ENCODE measurements at places on chromosomes 7 and 10. TPM values are rescaled to one million over a fixed set of nuclear protein-coding genes. Genes with fewer than 3 reads are reported as not detected.

- no peaks in the 10 kb centered on the region for H3K27me3 ChIP-seq
- no peak overlapping the region for H3K4me3 ChIP-seq
- no peaks in the 10 kb centered on the region for H3K36me3 ChIP-seq
- DNase-seq = peak; percentile 47
Measured at GRCh38 chr10:23081221-23081750, 14.1 kb upstream of the MSRB2 start.

DNA sequence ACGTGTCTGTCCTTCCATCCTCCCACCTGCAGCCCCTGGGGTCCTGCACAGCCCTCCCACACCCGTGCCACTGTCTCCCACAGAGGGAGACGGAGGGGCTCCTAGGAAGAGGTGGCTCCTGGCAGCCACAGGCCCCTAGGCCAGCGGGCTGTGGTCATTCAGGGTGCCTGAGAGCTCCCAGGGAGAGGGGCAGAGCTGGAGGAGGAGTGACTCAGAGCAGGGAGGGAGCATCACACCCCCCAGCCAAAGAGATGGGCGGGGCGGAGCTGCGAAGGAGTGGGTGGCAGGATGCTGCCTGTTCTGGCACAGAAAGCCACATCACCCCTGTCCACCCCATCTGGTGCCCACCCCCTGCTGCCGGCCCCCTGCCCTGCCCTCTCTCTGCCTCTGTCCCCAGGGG, 50.5 kb downstream of the STK32C start:
- no peaks in the 10 kb centered on the region for H3K36me3 ChIP-seq
- H3K4me1 ChIP-seq = no peaks in the 10 kb centered on the region
- no peak overlapping the region for H3K4me3 ChIP-seq
- DNase-seq = peak; percentile 39
- H3K27me3 ChIP-seq = no peaks in the 10 kb centered on the region
- H3K27ac ChIP-seq = no peak overlapping the region

DNA sequence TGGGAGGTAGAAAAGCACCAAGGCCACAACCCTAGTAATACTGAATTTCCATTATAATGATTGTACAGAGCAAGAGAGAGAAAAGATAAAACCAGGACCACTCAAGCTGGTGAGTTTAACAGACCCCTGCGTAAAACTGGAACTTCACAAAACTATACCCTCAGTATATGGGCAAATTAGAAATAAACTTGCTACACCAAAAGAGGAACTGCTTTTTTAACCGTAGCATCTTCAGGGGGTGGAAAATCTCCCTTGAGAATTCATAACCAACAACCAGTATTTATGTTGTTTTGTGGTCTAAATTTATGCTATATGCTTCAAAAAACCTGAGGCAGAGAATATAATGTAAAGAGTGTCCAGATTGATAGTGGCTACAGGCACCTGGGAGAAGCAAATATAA, 171.2 kb downstream of the SGMS1 start:
- no peaks in the 10 kb centered on the region for H3K36me3 ChIP-seq
- no peaks in the 10 kb centered on the region for H3K4me1 ChIP-seq

- H3K36me3 ChIP-seq = no peaks in the 10 kb centered on the region
- no peak for DNase-seq
- H3K27ac ChIP-seq = no peak overlapping the region
- H3K27me3 ChIP-seq = no peaks in the 10 kb centered on the region
Measured at GRCh38 chr7:3140834-3141233, 97.2 kb upstream of the CARD11 start.

GRCh38 chr7:37392673-37393017, 56.0 kb downstream of the ELMO1 start:
- H3K27me3 ChIP-seq = no peaks in the 10 kb centered on the region
- H3K4me3 ChIP-seq = no peak overlapping the region
- no peaks in the 10 kb centered on the region for H3K4me1 ChIP-seq
- no peak for DNase-seq

- peaks cover 66% of the 10 kb centered on the region for H3K27me3 ChIP-seq
- no peaks in the 10 kb centered on the region for H3K36me3 ChIP-seq
- no peaks in the 10 kb centered on the region for H3K4me1 ChIP-seq
- H3K27ac ChIP-seq = no peak overlapping the region
- DNase-seq = no peak
Measured at GRCh38 chr10:69659241-69660038, 29.4 kb downstream of the FAM241B start.

Gene STAG3
- 0.07 TPM for total RNA-seq

All from PC-3 (cell line).